GM12865 (cell line): ENCODE measurements at places on chromosomes 7 and 10.
A peak's percentile ranks its signal among the peaks of the same experiment; 100 is the strongest.

DNA sequence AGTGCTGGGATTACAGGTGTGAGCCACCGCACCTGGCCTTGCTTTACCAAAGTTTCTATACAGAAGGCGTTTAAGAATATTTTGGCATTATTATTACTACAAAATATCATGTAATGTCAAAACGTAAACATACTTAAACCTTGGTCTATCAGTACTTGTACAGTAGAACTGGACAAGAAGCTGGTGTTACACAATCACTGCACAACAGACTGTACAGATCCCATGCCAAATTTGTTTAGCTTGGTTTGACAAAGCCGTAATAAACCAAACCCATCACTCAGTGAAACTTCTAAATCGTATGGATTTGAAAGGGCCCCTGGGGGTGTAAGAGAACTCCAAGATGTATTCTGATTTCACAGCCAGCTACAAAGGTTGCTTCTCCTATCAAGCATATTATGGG is 51.8 kb upstream of the RHEB start:
- DNase-seq = no peak

DNA sequence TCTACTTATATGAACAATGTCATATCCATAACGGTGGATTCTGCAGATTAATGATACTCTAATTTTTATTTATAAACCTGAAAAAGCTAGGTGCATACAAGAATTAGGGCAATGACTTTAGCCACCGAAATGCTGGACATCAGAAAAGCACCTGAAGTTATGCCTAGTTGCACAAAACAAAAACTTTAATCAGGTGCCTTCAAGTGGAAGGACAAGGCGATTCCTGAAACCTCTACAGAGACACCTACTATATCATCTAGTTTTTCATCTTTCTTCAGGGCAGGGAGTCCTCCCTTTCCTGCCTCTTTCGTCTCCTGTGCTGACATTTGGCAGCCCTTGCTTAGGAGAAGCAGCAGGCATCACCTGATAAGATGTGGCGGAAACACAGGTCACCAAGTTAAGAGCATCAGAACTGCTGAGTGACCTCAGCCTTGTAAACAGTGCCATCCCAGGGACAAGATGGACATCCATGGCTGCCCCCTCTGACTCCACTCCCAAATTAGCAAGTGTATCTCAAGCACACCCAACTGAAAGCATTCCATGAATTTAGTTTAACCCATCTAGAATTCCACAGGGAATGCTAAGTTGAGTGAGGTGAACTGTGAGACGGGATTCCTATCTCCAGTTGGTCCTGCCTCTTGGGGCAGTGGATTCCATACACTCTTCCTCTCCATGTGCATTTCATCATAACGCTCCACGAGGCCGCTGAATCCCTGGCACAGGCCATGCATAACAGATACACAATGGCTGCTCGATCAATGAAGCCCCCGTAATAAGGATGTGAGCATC is 5.8 kb downstream of the ITPRIP start:
- no peak for DNase-seq

GRCh38 chr10:114010316-114010715 is 33.4 kb upstream of the ADRB1 start:
- no peak for DNase-seq

DNA sequence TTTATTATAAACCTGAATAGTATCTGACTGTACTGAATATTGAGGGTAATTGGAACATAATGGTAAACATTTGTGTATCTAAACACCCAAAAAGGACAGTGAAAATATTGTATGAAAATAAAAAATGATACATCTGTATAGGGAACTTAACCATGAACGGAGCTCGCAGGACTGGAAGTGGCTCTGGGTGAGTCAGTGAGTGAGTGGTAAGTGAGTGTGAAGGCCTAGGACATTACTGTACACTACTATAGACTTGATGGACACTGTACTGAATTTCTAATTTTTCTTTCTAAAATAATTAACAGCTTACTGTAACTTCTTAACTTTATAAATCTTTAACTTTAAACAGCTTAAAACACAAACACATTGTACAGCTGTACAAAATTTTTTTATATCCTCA is 454.5 kb upstream of the FZD8 start:
- DNase-seq = no peak

DNA sequence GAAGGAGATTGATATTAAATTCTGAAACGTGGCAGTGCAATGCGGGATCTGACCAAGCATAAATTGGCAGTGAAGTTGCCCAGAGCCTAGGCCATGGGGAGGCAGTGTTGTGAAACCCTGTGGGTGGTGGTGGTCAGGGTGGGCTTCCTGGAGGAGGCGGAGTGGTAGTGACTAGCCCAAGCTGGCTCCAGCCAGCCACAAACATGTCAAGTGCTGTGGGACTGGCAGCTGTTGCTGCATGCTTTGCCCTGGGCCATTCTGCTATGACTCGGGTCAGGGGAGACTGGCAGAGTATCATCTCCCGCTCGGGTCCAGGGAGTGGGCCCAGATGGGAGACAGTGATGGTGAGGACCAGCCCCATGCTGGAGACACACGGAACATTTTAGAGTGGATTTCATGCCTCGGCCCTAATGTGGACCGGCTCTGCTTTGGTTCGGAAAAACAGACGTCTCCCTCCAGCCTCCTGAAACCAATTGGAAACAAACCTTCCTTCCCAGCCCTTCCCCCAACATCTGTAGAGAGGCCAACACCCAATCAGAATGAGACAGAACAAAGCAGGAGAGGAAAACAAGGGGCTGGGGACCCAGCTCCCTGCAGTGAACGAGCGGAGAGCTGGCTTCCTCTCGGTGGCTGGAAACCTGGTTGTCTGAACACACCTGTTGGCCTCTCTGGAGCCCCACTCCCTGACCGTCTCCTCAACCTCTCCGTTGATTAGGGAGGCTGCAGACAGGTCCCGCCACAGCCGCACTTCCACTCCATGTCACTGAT is 58.2 kb downstream of the TMEM270 start:
- no peak for DNase-seq

DNA sequence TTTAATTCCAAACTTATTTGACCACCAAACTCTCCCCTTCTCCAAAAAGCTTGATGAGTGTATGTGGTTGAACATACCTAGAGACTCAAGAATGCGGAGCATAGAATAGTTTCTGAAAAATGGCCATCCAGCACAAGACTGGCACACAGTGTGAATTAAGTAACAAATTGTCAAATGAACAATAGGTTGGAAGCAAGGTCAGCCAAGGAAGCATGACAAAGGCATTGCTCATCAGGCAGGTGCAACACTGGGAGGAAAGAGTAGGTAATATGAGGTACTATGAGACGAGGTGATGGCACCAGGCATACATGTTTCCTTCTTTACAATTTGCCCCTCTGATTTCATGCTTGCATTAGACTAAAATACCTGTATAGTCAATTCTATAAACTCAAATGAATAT is 73.7 kb downstream of the DKK1 start:
- DNase-seq = no peak

- DNase-seq = peak; percentile 45
Measured at GRCh38 chr10:89837165-89838043, 136.0 kb downstream of the KIF20B start.

DNA sequence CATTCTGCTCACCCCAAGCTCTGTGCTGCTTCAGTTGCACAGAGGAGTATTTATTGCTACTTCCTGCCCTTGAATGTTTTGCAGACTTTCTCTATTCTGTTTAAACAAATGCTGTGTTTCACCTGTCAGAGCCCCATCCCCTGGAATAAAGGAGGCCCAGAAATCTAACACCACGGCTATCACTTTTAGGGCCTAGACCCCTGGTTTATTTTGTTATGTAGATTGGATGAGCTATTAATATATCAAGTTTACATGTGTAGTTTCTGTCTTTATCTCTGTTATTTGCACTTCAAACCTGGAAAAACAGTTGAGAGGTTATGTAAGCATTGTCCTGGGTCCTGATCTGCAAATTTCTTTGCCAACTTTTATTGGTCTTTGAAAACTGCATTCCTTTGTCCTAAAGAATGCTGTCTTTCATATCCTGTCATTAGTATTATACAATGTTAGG is 630.1 kb downstream of the PARD3 start:
- no peak for DNase-seq

GRCh38 chr7:33702514-33703054 is 202.8 kb upstream of the BMPER start:
- no peak for DNase-seq

DNA sequence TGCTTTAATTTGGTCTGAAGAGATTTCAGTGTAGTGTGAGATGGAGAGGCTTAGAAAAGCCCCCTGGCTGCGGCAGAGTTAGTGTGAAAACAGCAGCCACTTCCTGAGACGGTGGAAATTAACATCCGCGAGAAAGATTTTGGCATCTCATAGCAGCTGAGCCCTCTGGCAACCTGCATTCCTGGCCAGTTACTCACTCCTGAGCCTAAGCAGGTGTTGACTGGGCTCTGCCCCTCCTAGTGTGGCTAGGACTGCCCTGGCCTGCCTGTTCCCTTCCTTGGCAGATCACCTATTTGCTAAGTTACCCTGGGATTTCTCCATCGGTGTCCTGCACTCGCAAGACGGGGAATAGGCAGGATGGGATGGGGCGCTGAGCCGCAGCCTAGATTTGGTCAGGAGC is 57.6 kb upstream of the LMTK2 start:
- DNase-seq = no peak

DNA sequence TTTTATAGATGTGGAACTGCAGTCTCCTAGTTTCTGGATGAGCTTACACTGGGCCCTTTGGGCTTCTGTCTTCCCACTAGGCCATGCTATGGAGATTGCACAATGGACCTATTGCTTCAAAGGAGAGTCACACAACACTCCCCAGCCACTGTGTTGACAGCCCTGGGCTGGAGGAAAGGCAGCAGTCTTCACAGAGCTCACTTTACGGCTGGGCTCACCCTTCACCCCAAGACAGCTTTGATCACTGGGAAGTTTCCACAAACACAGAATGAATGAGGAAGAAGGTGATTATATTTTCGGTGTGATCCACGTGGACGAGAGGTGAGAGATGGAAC is 92.7 kb upstream of the GDF10 start:
- no peak for DNase-seq

GRCh38 chr10:75029857-75030256 is 81.6 kb upstream of the SAMD8 start:
- DNase-seq = no peak

DNA sequence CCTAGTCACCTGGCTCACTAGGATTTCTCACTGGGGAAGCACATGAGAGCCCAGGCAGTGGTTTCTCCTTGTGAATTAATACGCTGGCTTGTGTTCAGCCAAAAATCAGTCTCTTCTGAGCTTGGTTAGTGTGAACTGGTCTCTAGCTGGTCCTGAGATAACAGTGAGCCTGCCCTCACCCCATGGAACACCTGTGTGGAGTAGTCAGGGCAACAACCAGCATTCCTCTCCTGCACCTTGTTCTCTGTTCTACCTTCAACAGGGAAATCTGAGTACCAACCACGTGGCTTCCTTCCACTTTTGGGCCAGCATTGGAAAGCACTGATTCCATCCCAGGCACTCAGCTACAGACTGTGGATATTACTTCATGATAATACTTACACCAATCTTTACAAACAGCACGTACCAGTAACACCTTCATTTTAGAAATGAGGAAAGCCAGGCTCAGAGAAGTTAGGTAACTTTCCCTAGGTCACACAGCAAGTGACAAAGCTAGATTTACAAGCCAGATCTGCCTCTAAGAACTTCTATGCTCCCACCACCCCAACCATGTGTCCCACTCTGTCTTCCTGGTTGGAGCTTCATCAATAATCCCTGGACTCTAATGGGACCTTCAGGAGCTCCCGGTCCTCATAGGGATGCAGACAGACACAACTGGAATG is 106.6 kb downstream of the GRID1 start:
- no peak for DNase-seq

- DNase-seq = no peak
Measured at GRCh38 chr7:24745355-24745754, 11.9 kb downstream of the GSDME start.

- DNase-seq = no peak
Measured at GRCh38 chr10:104043185-104043830, 42.4 kb downstream of the COL17A1 start.

DNA sequence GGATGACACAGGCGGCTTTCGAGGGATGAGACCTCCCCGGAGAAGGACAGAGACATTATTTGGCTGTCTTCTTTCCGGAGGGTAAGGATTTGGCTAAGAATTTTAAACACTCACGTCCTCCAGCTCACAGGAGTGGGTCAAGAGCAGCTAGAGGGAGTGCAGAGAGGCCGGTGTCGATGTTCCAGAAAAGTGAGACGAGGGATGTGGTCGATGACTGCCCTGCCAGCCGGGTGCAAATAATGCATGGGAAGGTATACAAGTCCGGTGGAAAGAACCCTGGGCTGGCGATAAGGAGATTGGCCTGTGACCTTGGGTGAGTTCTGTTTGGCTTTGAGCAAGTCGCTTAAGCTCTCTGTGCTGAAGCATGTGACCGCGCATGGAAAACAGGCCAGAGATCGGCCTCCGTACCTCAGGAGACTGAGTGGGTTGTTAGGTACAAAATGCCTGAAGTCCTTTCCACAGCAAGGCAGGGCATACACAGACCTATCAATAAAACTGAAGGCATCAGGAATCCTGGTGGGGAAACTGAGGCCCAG is 149.1 kb downstream of the UBE2H start:
- no peak for DNase-seq

- DNase-seq = no peak
Measured at GRCh38 chr7:92745241-92745640, 91.1 kb downstream of the CDK6 start.

- DNase-seq = no peak
Measured at GRCh38 chr10:11280187-11280932, 262.7 kb downstream of the CELF2 start.

DNA sequence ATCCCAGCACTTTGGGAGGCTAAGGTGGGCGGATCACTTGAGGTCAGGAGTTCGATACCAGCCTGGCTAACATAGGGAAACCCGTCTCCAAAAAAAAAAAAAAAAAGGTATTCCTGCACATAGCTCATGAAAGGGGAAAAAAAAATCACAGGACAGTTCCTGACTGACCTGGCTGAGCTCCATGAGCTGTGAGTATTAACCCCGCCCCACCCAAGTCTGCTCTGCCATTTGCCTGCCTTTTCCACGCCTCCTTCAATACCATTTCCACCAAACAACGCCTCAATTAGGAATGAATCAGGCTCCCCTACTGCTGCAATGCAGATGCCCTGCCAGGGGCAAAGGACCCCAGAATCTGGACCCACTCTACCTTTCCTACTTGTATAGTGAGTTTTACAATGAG is 55.0 kb downstream of the PDIA4 start:
- no peak for DNase-seq

GRCh38 chr10:77531441-77532001 is 106.1 kb downstream of the KCNMA1 start:
- peak; percentile 46 for DNase-seq

GRCh38 chr10:130820880-130821482 is 490.5 kb downstream of the TCERG1L start:
- DNase-seq = no peak

GRCh38 chr10:124287791-124288190 is 130.9 kb downstream of the OAT start:
- no peak for DNase-seq

GRCh38 chr10:122144199-122144598 is 126.9 kb upstream of the BTBD16 start:
- DNase-seq = no peak
